Left hindlimb (tissue), 1 donor: ENCODE measurements at places on chromosomes 12 and 14.

DNA sequence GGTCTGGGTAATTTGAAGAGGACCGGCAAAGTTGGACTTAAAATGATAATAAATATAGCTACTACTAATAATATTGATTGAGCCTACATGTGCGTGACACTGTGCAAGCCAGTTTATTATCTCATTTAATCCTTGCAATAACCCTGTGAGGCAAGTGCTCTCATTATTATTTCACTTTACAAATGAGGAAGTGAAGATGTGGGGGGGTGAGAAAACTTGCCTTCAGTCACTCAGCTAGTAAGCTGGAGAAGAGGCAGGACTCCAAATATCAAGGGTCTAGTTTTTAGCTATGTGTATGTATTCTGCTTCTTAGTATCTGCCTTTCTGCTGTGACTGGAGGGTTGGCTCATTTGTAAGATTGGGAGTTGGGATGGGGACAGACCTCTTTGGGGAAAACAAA is 39.2 kb downstream of the NPAS3 start:
- DNase-seq: no peak

- no peak for DNase-seq
Measured at GRCh38 chr12:79895071-79895470, 39.8 kb downstream of the PPP1R12A start.

DNA sequence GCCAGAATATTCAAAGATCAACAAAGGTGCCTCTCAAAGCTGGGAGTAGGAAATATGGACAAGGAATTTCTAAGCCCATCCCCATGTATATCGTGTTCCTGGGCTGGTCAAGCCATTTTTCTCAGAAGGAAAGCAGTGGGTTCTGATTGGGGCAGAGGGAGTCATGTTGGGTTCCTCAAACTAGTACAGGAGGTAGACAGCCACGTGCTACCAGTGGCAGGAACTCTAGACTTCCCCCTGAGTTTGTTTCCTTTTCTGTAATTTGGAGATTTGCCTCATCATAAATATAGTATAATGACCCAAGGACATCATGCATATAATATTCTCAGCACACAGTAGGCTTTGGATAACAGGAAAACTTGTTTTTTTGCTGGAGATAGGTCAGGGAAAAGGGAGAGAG is 16.4 kb upstream of the PLEKHH1 start:
- no peak for DNase-seq

DNA sequence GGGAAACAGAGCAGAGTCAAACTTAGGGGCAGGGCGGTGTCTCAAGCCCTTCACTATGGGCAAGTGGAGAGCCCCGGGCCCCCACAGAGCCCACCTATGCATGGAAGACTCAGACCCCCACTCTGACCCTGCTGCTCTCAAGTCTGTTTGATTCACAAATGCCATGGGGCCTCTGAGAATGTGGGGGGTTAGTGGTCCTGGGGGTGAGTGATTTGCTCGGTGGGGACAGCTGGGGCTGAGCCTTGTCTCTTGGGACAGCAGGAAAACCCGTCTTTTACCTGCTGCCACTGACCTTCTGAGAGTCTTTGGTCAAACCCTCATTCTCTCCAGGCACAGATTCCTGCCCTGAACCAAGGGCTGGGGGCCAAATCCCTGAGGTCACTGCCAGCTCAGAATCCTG is 201.0 kb upstream of the RTL1 start:
- DNase-seq: no peak

- DNase-seq: no peak
Measured at GRCh38 chr12:48187916-48188695, 4.7 kb downstream of the CCDC184 start.

GRCh38 chr12:18562531-18562930 is 175.3 kb downstream of the PLCZ1 start:
- DNase-seq: no peak

- DNase-seq: no peak
Measured at GRCh38 chr14:32085845-32086383, 8.8 kb downstream of the ARHGAP5 start.

DNA sequence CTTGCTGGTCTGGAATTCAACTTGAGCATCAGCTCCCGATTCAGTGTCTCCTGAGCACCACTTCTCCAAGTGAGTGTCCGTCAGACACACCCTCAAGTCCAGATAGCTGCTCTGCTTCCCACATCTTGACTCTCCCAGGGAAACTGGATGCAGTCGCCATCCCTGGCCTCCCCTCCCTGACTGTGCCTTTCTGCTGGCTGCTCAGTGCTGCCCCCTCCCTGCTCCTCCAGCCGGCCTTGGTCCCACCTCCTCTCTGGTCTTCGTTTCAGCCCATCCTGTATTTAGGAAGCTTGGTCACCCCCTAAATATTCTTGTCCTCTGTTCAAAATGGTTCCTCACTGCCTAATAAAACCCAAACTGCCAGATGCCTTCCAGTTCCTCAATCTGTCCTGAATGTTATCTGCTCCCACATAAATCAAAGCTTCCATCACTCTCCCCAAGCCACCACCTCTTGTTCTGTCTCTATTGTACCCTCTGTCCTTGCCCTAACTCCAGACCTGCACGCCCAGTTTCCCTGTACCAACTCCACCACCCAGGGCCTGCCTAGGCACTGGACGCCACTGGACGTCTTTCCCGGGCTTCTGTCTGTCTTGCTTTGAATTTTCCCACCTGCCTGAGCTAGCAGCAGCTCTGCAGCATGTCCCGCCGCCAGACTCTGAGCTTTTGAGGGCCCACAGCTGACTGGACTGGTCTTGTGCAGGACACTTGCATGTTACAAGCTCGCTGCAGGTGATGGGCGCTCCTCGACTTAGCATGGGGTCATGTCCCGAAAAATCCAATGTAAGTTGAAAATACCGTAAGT is 33.8 kb downstream of the CCDC92 start:
- DNase-seq: no peak

GRCh38 chr12:32134101-32134888 is 27.6 kb downstream of the BICD1 start:
- DNase-seq: no peak

DNA sequence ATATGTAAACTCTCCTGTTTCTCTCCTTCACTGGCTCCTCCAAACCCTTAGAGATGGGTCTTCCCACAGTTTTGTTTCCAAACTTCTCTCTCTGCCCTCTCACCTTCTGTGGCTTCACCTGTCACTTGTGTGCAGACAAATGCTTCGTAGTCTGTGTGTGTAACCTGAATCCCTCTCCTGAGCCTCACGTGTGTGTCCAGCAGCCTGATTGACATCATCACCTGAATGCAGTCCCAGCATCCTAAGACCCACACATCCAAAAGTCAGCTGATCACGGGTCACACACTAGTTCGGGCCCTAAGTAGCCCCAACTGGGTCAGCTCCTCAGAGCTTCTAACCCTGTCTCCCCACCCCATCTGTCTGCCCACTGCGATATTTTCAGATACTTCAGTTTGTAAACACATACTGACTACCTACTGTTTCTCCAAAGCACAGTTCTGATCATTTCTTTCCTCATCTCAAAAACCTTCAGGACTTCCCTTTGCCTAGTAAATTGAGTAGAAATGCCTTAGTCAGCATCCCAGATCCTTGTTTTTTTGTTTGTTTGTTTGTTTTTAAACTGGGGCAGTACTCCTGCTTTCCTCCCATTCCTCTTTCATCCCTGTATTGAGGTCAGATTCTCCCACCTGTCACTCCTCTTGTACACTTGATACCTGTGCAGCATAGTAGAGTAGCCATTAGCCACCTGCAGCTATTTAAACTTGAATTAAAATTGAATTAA is 23.7 kb downstream of the FNTB start:
- DNase-seq: no peak

DNA sequence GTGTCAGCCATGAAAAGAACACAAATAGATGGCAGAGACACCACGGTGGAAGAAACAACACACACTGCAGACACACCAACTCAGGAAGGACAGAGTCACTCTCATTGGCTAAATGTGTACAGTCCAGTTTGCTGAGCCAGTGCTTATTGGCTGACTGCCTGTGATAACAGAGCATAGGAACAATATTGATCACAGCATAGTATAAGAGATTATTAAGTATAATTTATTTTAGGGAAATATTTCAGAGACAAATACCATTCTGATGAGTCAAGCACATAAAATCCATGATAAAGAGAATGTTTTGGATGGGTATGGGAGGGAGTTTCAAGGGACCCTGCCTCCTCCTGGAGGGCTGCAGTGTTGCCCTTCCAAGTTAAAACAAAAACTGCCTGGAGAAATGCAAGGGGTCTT is 50.9 kb downstream of the BTG1 start:
- DNase-seq: no peak

GRCh38 chr12:3365463-3366411 is 125.3 kb upstream of the PRMT8 start:
- no peak for DNase-seq

- DNase-seq: no peak
Measured at GRCh38 chr12:90360300-90360699, 594.7 kb downstream of the CCER1 start.

DNA sequence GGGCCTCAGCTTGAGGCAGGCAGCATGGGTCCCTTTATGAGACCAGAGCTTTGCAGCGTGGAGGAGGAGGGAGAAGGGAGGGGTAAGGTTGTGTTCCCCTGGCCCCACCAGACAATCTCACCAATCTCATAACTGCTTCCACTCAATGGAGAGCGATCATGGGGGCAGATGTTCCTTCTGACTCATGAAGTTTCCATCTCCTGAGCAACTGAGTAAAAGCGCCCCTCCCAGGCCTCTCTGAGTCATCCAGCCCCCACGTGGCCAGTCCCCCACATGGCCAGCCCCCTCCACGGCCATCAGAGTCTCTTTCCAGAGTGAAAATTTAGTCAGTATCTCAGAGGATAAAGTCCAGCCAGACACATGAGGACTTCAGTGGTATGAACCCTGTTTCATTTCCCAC is 39.2 kb upstream of the PLXNC1 start:
- no peak for DNase-seq

DNA sequence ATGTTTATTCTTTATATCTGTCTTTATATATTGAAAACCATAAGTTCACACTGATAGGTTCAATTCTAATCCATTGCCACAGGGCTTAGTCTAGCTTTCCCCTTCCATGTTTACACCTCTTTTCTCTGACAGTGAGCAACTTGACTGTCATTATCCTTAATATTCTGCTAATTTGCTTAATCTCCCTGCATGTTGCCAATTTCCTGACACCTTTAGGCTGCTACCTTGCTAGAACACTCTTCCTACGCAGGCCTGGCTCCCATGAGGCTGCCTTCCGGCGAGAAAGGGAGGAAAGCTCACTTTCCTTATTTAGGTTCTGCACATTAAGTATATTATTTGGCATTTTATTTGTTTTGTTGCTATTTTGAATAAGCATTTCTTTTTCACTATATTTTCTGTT is 12.8 kb upstream of the FRS2 start:
- no peak for DNase-seq

DNA sequence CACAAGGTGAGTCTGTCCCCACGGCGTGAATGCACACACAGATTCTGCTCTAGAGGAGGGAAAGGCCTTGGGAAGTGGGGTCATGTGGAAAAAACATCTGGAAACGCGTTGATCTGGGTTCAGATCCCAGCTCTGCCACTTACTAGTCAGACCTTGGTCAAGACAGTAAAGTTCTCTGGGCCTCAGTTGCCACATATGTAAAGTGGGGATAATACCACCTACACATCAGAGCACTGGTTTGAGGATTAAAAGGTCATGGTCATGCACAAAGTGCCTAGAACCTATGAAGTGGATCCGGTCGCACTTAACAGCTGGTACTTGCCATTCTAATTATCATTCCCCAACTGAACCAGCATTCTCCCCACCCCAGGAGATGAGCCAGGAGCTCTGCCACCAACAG is 4.7 kb downstream of the PLEKHG6 start:
- DNase-seq: peak; percentile 5

DNA sequence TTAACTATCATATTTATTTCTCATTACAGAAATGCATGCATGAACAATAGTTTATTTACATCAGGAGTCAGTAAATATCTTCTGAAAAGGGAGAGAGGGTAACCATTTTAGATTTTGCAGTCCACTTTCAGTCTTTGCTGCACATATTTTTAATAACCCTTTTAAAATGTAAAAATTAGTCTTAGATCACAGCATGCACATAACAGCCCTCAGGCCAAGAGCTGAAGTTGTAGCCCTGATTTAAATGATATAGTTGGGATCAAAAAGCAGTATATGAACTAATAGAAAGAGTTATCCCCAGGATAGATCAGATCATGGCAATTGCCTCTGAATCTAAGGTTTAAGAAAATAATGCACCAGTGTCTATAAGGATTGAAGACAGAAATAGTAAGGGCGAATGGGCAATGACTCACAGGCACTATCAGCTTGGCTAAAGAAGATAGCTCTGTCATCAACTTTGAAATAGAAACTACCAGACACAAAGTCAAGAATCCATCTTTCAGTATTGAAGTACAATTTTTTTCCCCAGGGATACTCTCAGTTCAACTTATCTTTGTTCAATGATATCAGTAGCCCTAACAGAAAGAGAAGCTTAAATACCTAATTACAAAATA is 13.1 kb upstream of the CLEC7A start:
- DNase-seq: no peak

DNA sequence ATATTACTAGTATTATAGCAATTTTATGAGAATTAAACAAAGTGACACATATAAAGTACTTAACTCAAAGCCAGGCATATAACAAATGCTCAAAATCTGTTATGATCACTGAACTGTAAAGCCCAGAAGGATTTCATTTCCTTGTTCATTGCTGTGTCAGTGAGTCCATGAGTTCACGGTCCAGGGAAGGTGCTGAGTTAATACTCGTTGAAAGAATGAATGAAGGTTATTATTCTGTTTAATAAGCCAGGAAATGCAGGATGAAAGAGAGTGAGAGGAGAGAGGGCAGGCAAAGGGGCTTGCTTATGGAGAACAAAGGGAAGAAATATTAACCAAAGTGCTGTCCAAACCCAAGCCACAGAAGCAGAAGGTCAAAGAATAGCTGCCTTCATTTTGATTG is 40.2 kb upstream of the NT5DC3 start:
- DNase-seq: no peak

DNA sequence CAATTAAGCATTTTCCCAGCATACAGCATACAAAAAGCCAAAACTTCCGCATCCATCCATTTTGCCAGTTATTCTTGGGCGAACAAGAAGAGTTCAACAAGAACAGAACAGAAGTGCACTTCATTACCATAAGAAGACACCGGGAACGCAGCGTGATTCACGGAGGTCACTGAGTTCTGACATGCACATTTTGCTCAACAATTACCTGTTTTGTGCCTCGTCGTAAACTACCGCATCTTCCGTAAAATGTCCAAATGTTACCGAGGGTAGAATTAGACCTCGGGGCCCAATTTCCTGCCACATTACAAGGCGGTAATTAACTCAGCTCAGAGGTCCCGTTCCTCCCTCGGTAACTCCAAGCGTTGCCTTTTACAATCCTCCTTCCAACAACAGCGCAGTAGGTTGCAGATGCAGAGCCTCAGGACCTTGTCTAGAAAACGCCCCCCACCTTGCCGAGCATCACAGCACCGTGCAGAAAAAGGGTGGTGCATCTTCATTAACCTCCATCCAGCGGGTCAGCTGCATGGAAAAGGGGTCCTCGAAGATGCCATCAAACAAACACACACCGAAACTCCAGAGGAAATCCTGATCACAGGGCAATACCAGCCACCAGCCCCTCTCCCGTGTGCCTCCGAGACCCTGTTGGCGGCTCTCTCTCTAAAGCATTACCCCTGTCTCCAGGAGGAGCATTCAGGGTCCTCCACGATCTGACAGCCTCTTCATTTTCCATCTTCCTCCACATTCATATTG is 125.2 kb downstream of the BCL11B start:
- no peak for DNase-seq
